ENCODE measurements at places on chromosomes 1 and 21.

DNA sequence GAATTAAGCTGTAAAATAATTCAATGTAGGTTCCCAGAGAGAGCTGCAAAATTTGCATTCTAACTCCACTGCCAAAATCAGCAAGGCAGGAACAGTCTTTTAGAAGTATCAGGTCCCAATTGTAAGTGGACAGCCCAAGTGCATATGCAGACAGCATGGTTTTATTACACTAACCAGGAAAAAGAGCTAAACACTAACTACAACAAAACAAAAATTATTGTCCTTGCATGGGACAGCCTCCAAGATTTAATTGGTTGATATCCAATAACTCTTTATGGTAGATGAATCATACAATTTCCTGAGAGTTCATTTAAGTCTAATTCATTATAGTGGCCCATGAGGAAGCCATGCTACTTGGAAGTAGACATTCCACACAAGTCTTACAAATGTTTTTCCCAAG is 154.3 kb upstream of the ZNF648 start:
- no peak for DNase-seq

DNA sequence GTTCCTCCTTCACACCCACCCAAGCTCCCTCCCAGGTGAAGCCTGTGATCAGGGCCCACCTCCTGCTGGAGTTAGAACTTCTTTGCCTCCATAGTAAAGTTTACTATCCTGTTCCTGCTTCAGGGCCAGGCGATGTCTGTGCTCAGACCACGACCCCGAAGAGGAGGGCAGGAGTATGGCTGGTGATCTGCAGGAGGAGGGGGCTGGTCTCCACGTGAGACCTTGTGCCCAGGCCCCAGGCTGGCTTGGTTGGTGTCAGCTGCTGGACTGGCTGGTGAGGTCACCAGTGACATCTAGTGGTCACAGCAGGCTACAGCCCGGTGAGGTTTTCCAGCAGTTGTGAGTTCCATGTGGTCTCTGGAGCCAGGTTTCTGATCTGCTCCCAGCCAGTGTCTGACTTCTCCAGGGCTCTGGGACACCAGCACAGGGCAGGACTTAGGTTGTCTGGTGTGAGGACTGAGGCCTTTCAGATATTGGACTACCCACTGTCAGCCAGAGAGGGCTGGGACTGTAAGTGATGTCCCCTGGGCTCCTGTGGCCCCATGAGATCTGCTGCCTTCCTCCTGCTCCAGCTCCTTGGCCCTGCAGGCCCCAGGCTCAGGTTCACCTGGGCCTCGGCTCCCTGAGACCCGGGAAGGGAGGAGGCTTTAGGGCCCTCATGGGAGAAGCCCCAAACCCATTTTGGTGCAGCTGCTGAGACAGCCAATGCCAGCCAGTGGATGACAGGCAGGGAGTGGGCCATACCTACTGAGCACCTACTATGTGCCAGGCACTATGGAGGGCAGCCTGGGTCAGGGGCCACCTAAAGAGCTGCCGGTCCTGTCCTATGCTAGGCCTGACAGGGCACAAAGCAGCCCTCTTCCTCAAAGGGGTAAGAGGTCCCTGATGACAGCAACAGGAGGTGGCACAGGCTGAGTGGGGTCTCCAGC is 6.0 kb upstream of the UBL4B start:
- no peak for DNase-seq

DNA sequence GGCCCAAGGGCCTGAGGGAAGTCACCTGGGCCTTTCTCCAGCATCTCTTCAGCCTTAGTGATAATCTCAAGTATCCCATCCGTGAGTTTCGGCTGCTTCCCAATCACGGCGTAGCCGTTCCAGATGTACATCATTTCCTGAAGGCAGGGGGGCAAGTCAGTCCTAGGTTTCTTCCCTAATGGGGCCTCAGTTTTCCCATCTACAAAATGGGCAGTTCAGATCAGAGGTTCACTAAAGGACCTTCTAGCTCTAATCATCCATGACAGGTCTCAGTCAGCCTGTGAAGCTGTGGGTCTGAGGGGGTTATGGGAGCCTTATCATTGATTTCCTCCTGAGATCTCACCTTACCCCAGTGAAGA is 39.9 kb downstream of the TTC39A start:
- no peak for DNase-seq

- no peak for DNase-seq
Measured at GRCh38 chr21:36584980-36585940, 105.3 kb upstream of the CLDN14 start.

DNA sequence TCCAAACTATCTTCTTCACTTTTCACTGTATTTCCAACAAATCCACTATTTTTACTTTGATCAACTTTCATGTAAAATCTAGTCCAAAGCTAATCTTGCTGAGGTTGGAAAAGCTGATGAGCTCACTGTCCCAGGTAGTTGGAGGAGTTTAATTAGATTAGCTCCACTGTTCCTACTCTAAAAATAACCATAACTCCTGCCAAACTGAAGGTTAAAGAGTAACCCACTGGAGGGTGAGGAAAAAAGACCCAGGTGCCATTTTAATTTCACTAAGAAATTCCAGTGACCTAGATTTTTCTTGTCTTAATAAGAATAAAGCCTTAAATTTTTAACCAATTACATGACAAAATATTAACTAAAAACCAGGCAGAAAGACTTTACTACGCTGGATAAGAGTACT is 15.3 kb downstream of the DCAF8 start:
- DNase-seq = no peak

- no peak for DNase-seq
Measured at GRCh38 chr1:49050041-49050440, 273.4 kb upstream of the BEND5 start.

DNA sequence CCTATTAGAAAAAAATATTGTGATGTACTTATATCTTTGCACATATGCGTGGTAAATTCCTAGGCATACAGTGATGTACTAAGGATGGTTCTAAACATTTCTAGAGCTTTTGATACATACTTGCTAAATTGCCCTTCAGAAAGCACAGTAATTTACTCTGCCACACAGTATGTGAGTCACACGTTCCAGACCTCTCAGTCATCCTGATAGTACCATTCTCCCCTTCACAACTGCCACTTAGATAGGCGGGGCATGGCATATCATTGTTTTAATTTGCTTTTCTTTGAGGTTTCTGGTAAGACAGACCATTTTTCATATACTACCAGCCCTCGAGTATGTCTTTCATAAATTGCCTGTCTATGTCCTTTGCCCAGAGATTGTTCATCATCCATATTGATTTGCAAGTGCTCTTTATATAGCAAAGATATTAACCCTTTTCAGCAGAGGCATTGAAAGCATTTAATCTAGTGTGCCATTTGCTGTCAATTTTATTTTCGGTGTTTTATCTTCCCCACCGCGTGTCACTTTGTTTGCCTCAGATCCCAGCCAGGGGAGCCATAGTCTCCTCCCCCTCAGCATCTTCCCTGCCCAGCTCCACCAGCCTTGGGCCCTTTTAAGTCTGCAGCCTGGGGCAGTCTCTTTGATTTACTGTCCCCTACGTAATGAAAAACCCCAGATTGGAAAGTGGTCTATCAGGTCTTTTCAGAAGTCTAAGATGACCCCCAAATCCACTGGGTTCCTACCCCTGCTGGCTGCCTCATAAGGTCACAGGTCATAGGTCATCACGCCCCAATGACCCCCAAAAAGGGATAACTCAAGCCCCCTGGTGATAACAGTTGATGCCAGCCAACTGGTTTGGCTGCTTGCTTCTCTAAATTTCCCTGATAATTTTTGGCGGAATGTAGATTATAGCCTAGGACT is 11.8 kb upstream of the PAX7 start:
- DNase-seq = no peak

- DNase-seq = no peak
Measured at GRCh38 chr1:6208723-6209660, 3.1 kb downstream of the RNF207 start.

GRCh38 chr1:154416471-154417337 is 11.6 kb downstream of the IL6R start:
- DNase-seq = no peak

GRCh38 chr1:174786760-174787159 is 213.0 kb upstream of the CACYBP start:
- DNase-seq = no peak

DNA sequence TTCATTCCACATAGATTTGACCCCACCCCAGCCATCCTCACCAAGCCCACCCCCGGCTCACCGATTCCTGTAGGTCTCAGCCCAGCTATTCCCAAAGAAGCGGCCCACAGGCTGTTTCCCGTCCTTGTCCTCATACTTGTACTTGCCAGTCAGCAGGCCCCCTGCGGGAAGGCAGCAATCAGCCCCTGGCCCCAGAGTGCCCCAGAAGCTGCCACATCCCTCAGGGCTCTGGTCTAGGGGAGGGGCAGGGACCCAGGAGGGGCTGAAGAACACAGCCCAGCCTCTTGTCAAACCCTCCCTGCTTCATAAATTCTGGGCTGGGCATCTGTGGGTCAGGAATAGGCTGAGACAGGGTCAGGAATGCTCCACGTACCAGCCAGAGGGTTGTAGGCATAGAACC is 5.0 kb downstream of the AKR7A2 start:
- DNase-seq = no peak

GRCh38 chr21:35059742-35060141 is 10.6 kb upstream of the RUNX1 start:
- no peak for DNase-seq

GRCh38 chr1:87787551-87787950 is 458.9 kb downstream of the LMO4 start:
- no peak for DNase-seq

- DNase-seq = no peak
Measured at GRCh38 chr1:198909973-198910372, 271.1 kb downstream of the PTPRC start.

DNA sequence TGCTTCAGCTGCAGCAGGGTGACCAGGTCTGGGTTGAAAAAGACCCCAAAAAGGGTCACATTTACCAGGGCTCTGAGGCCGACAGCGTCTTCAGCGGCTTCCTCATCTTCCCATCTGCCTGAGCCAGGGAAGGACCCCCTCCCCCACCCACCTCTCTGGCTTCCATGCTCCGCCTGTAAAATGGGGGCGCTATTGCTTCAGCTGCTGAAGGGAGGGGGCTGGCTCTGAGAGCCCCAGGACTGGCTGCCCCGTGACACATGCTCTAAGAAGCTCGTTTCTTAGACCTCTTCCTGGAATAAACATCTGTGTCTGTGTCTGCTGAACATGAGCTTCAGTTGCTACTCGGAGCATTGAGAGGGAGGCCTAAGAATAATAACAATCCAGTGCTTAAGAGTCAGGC is 2.9 kb downstream of the C1QA start:
- DNase-seq = no peak

GRCh38 chr1:45508295-45509151 is 8.4 kb downstream of the MMACHC start:
- no peak for DNase-seq

DNA sequence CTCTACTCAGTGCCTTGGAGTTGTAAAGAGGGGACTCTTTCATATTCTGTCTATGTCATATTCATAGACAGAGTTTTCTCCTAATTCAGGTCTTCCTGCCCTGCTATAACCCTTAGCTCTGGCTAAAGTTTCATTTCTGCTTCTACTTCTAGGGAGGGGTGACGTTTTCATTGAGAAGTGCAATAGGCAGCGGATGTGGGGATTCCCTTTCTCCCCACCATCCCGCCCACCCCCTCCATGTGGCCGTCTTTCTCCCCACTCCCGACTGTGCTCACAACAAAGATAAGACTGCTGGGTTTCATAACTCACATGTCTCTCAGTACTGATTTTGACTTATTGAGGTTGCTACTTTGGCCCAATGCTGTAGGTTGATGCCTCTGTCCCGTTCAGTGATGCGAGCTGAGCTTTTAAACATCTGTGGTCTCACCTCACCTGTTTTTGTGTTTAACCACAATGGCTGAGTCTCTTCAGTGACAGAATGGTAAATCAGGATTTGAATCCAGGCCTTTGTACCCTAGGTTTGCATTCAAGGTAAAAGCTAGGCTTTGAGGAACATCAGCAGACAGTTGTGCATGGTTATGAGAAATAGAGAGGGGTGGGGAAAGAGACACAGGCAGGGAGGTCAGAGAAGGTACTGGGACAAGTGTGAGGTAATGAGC is 7.8 kb upstream of the KIF14 start:
- no peak for DNase-seq

DNA sequence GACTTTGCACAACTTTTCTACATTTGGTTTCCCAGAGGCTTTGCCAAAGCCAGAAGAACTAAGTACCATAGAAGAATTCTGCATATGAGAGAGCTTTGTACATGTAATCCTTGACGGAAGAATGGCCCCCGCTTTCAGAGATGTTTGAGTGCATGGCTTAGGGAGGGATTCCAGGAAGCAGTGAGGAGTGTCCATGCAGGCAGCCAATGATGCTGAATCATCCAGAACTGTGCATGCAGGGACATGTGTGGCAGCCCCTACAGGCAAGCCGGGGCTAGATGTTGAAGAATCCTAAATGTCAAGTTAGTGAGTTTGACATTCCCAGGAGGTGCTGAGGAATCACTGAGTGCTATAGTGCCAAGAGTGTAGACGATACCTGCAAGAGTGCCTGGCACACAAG is 9.9 kb upstream of the HAO2 start:
- no peak for DNase-seq
